Naive thymus-derived CD8-positive, alpha-beta T cell (primary cell): ENCODE measurements at places on chromosomes 13 and 19.

DNA sequence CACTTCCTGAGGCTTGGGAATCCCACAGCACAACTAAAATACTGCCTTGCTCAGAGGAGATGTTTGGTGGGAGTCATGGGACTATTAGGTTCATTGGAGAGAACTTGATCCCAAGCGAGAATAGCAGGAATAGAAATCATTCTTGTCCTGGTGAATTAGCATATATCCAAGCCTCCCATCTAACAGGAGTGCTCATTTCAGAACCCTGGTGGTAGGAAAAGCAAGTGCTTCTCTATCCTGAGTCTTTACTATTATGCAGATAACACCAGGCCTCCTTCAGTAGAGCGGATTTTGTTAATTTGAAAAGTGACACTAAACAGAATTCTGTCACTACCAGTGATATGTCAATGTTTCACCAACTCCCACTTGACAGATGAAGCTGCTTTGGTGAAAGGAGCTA lies 199.5 kb downstream of the ATP8A2 start:
- H3K27ac ChIP-seq: no peak overlapping the region
- H3K4me1 ChIP-seq: no peaks in the 10 kb centered on the region
- DNase-seq: no peak
- H3K27me3 ChIP-seq: peaks cover 34% of the 10 kb centered on the region
- no peaks in the 10 kb centered on the region for H3K36me3 ChIP-seq
- H3K4me3 ChIP-seq: no peak overlapping the region

GRCh38 chr19:18802354-18802753 lies 11.2 kb upstream of the COMP start:
- H3K27ac ChIP-seq: no peak overlapping the region
- H3K4me3 ChIP-seq: no peak overlapping the region
- peaks cover 17% of the 10 kb centered on the region for H3K27me3 ChIP-seq
- no peak for DNase-seq
- H3K36me3 ChIP-seq: no peaks in the 10 kb centered on the region

DNA sequence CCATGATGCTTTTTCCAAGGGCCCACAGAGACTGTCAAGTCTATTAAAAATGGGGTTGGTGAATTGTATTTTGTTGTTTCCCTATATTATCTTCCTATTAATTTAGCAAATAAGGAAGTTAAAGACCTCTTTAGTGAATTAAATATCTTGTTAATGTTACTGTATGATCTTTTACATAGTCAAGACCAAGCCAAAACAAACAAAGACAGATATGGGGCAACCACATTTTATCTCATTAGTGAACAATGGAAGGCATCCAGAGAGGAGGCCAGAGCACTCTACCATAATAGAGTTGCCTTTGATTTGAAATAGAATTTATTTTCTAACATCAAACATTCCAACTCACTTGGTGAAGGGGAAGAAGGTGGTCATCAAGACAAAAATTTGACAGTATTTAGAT lies 169.4 kb downstream of the B3GLCT start:
- no peak overlapping the region for H3K27ac ChIP-seq
- peaks cover 1% of the 10 kb centered on the region for H3K36me3 ChIP-seq
- DNase-seq: no peak
- H3K4me3 ChIP-seq: no peak overlapping the region
- H3K4me1 ChIP-seq: no peaks in the 10 kb centered on the region

GRCh38 chr19:45764475-45764874 lies 4.6 kb downstream of the SIX5 start:
- H3K36me3 ChIP-seq: no peaks in the 10 kb centered on the region
- peaks cover 8% of the 10 kb centered on the region for H3K4me1 ChIP-seq
- peaks cover 22% of the 10 kb centered on the region for H3K27me3 ChIP-seq
- no peak overlapping the region for H3K4me3 ChIP-seq
- H3K27ac ChIP-seq: no peak overlapping the region
- DNase-seq: no peak

- H3K4me3 ChIP-seq: no peak overlapping the region
- H3K36me3 ChIP-seq: peaks cover 56% of the 10 kb centered on the region
- no peak for DNase-seq
- peaks cover 3% of the 10 kb centered on the region for H3K4me1 ChIP-seq
These were observed 12.1 kb upstream of the ZNF254 start for GRCh38 chr19:24074720-24075454.

GRCh38 chr19:28999724-29000433 lies 213.1 kb downstream of the UQCRFS1 start:
- no peak for DNase-seq
- H3K4me3 ChIP-seq: no peak overlapping the region
- H3K36me3 ChIP-seq: peaks cover 24% of the 10 kb centered on the region
- H3K27ac ChIP-seq: no peak overlapping the region
- no peaks in the 10 kb centered on the region for H3K4me1 ChIP-seq
